GF-D8 (cell line): ENCODE measurements at places on chromosomes 12 and 14.

DNA sequence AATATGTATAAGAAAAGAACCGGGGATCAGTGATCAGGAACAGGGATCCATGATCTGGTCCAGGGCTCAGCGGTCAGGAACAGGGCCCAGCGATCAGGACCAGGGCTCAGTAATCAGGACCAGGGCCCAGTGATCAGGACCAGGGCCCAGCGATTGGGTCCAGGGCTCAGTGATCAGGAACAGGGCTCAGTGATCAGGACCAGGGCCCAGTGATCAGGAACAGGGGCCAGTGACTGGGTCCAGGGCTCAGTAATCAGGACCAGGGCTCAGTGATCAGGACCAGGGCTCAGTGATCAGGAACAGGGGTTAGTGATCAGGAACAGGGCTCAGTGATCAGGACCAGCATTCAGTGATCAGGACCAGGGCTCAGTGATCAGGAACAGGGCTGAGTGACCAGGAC, 56.3 kb downstream of the TMEM121 start:
- DNase-seq = no peak

- DNase-seq = no peak
Measured at GRCh38 chr12:99253068-99253467, 394.5 kb upstream of the GARIN6 start.

DNA sequence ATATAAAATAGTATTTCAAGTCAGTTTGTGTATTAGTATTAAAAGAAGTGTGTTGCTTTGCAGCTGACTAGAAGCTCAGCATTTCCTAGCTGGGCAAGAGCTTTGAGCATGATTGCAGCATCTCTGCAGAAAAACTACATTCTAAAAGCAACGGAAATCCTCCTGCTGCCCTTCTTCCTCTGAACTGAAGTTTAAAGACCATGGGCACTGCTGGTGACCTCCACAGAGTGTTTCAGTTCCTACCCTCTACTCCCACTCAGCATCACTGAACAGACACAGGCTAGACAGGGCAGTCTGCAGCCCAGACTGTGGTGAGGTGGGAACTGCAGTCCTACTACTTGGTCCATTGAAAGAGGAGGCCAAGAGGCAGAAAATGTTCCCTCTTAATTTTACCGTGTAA, 59.0 kb downstream of the FAR2 start:
- DNase-seq = peak; percentile 89

DNA sequence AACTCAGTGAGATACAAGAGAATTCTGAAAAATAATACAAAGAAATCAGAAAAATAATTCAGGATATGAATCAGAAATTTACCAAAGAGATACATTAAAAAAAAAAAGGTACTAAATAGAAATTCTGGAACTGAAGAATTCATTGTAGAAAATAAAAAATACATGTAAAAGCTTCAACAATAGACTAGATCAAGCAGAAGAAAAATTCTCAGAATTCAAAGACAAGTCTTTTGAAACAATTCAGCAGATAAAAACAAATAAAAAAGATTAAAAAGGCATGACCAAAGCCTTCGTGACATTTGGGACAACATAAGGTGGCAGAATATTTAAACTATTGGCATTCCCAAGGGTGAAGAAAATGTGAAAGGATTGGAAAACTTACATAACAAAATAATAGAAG, 133.1 kb upstream of the CNOT2 start:
- DNase-seq = no peak
